HepG2 (cell line): ENCODE measurements at places on chromosomes 6 and 20. TPM values are rescaled to one million over a fixed set of nuclear protein-coding genes. Genes with fewer than 3 reads are reported as not detected.

Gene ARMH2
- not detected in 2 replicates for total RNA-seq

Gene IYD
- 0.46 and 0.52 TPM in 2 replicates for total RNA-seq

Gene TUBB2B
- total RNA-seq: 9.3 and 10.3 TPM in 2 replicates

Gene SLC17A9
- 33.6 and 110 TPM in 2 replicates for total RNA-seq

Gene MRPS18B
- 125 and 143 TPM in 2 replicates for total RNA-seq

- H3K4me3 ChIP-seq: no peak overlapping the region
- DNase-seq: no peak
- no peaks in the 10 kb centered on the region for H3K36me3 ChIP-seq
Observed at GRCh38 chr20:24768201-24768636, 180.8 kb upstream of the CST7 start.
